ENCODE measurements at places on chromosomes 3 and 15.

DNA sequence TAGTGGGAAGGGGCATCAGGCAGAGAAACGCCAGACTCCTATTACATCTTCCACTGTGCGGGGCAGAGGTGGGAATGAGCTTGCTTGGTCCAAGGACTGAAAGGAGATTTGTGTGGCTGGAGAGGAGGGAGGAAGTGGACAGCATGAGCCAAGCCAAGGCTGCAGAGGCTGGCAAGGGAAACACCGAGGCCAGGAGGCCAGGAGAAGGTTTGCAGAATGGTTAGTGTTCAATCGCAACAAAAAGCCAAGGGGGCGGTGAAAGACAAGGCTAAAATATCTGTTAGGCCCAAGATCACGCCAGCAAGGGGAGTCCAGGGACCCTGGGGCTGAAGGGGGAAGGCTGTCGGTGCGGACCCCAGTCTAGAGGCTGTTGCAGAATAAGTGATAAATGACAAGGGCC, 75.8 kb downstream of the CPN2 start:
- no peak for DNase-seq

- DNase-seq: no peak
Observed at GRCh38 chr15:62063825-62064635, 2.7 kb upstream of the C2CD4A start.

DNA sequence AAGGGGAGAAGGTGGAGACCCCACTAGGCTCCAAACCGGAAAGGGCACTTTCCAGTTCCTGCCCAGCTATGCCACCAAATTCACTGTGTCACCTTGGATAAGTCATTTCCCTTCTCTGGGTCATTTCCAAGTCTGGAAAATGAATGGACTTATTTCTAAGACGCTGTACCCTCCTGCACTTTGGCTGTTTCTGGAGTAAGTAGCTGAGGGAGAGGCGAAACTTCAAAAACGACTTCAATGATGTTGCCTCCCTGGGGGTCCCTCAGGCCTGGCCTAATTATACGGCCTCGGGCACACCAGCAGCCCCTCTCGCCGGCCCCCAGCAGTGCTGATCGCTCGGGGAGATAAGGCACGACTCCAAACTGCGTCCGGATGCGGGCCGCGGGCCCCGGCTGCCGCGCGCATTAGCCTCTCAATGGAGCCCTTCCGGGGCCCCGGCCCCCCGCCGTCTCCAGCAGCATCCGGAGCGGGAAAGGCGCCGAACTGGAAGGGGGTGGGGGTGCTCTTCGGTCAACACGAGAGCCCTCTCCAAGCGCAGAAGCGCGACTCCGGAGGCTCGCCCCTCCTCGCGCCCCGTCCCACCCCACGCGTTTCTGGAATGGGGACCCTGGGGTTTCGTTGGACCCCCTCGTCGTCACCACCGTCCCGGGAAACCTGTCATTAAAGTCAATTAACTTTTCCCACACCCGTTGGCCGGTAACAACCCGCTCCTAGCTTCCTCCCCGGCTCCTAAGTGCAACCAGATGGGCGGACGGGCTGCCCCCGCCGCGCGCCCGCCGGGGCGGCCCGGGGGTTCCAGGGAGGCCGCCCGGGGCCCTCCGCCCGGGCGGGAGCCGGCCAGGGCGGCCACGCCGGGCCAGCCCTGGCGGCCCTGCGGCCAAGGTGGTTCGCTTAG, 4.8 kb downstream of the HES1 start:
- DNase-seq: peak; percentile 94

DNA sequence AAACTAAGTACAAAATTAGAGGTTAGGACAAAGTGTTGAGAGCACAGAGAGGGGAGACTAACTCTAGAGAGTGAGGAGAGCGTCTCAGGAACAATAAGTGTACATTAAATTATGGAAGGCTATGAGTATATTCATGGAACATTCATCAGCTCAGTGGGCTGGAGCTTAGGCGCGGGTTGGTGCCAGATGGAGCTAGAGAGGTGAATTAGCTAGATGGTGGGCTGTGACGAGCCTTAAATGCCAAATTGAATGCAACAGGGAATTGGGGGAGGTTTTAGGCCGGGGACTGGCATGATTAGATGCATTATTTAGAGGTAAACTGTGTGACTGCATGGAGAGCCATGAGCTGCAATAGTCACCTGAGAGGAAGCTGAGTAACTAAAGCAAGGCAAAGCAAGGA, 97.1 kb downstream of the TMEM108 start:
- DNase-seq: no peak

DNA sequence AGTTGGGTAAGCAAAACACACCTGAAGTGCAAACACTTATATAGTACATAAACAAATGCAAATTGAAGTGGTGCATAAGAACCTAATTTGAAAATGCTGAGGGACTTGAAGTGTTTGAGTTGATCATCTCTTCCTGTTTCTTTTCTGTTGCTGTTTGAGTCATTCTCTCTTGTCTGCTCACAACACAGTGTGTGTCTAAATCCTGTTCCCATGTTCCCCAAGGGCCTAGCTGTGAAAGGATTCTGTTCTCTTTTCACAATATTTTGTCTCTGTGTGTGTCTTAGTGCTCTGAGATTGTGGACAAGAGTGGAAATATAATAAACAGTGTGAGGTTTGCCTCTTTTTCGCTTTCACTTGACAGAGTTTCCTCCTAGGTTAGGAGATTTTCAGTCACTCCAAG, 6.1 kb downstream of the CD96 start:
- no peak for DNase-seq

- no peak for DNase-seq
Observed at GRCh38 chr3:120113128-120114116, 19.2 kb upstream of the GSK3B start.

- no peak for DNase-seq
Observed at GRCh38 chr15:50106457-50106856, 12.6 kb downstream of the ATP8B4 start.

All from ELF-1 (cell line).